HTR-8/SVneo (cell line): ENCODE measurements at places on chromosomes 7 and 10.
A peak's percentile ranks its signal among the peaks of the same experiment; 100 is the strongest.

DNA sequence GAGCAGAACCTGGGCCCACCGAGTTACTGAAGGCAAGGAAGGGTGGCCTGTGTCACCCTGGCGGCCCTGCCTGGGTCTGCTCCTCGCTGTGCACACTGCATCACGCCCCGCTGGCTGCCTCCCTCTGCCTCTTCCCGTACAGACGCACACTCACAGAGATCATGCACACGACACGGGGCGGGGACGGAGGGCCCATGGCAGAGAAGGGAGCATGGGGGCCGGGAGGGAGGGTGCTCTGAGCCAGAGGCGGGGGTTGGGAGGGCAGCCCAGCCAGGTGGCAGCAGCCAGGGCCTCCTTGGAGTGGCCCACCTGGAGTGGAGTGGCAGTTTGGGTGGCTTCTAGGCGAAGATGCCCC, 16.6 kb downstream of the BUD23 start:
- no peak for DNase-seq

- DNase-seq: peak; percentile 36
Measured at GRCh38 chr10:31242902-31243301, 76.1 kb upstream of the ZEB1 start.

DNA sequence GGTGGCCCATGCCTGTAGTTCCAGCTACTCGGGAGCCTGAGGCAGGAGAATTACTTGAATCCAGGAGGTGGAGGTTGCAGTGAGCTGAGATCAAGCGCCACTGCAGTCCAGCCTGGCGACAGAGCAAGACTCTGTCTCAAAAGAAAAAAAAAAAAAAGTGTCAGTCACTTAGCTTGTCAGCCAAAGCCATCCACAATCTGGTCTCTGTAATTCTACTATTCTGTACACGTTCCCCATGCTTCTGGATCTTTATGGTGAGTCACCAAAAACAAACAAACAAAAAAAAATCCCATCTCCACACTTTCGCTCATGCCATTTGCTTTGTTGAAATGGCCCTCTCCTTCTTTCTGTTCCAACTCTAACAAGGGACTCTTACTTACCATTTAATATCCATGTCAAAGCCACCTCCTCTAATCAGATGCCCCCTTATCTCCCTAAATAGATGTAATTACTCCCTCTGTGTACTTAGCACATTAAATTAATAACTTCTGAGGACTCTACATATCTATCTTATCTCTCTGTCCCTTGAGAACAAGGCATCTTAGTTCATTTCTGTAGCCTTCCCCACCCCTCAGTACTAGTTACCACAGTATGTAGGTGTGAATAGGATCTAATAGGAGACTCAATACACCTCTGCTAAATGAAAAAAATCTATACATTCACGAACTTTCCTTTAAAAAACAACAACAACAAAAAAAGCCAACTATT, 128.4 kb downstream of the ELMO1 start:
- no peak for DNase-seq

DNA sequence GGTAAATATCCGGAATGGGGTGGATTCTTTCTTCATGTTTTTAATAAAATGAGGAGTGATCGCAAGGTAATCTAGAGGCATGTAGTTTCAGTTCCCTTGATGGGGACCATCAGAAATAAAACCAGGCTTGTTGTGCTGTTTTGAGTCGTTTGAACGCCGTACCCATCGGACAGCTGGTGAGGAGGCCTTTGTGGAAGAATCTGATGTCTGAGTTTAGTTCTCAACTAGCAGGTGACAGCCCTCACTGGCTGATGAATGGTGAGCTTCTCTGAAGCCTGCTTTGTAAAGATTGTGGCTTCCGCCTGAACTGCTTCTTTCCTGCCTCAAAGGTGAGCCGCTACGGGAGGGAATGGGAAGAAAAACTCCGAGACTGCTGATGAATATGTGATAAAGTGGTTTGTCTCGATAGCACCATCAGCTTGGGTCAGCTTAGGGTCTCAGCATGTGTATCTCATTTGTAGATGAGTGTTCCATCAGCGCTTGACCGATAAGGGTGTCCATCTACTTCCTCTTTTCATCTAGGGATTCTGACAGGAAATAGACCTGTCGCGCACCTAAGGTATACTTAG, 977 bp downstream of the TMEM248 start:
- DNase-seq: peak; percentile 3
